ENCODE measurements at places on chromosomes 4 and X.

GRCh38 chr4:177947607-177948006, 505.4 kb upstream of the AGA start:
- DNase-seq: no peak

DNA sequence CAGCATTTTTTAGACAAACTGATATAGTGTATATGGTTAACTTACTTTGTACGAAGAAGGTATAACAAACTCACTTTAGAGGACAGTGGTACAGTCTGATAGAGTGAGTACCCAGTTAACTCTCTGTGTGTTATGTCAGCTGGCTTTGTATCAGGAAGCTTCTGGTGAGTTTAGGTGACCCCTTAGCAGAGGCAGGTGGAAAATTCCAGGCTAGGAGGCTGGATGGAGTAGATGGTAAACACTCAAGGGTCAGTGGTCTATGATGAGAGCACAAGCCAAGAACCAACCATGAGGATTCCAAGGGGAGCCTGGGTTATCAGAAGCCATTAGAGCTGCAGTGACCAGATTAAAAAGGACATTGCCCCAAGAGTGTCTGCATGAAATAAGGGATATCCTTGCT, 227.3 kb upstream of the CENPE start:
- no peak for DNase-seq

GRCh38 chrX:84469226-84469625, 33.0 kb downstream of the HDX start:
- no peak for DNase-seq

- no peak for DNase-seq
Observed at GRCh38 chr4:47471591-47471990, 8.1 kb upstream of the COMMD8 start.

DNA sequence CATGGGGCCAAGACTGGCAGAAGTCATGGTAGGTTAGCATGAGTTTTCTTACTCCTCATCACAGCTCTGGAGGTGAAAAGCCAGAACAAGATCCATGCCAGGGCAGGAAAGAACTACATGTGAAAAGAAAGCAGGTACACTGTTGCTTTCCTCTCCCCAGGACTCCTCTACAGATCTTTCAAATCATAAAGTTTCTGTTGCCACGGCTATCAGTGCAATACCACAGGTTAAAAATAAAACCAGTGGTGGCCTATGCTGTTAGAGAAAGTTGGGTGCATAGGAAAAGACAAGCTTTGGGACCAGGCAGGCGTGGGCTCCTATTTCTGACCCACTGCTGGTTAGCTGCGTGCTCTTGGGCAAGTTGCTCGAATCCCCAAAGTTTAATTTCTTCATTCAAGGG, 81.4 kb downstream of the SH3RF1 start:
- DNase-seq: no peak

GRCh38 chr4:152279234-152279566, 256.7 kb downstream of the FBXW7 start:
- DNase-seq: no peak

- DNase-seq: no peak
Observed at GRCh38 chr4:89834486-89835209, 2.3 kb downstream of the SNCA start.

DNA sequence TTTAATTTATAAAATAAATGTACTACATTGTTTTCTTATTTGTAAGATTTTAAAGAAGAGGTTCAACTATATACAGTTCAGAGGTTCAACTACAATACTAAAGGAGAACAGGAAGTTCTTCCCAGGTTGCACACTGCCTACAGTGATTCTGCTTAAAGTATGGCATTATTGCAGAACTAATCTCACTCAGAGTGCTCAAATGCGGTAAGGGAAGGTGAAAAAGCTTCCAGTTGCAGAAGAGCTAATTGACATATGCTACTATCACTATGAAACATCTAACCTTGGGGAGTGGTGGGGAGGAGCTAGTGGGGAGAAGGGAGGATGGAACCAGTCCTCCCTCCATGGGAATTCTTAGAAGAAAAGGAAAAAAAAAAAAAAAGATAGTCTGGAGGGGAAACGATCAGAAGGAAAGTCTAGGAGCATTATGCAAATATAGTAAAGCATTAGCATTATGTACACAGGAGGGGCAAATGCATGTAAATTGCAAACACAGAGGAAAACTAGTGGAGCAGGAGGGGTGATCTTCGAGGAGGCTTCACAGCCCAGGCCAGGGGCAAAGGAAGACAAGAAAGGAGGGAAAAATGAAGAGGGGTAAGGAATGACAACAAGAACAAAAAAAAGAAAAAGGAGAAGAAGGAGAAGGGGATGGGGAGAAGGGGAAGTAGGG, 32.0 kb upstream of the MMAA start:
- DNase-seq: no peak

DNA sequence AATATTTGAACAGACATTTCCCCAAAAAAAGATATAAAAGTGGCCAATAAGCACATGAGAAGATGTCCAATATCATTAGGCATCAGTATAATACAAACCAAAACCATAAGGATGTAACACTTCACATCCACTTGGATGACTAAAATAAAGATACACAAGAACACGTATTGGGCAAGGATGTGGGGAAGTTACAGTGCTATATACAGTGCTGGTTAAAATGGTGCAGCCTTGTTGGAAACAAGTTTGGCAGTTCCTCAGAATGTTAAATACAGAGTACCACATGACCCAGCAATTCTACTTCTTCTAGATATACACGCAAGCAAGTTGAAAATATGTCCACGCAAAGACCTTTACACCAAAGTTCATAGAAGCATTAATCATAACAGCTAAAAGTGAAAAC, 58.9 kb downstream of the HAUS3 start:
- DNase-seq: no peak

DNA sequence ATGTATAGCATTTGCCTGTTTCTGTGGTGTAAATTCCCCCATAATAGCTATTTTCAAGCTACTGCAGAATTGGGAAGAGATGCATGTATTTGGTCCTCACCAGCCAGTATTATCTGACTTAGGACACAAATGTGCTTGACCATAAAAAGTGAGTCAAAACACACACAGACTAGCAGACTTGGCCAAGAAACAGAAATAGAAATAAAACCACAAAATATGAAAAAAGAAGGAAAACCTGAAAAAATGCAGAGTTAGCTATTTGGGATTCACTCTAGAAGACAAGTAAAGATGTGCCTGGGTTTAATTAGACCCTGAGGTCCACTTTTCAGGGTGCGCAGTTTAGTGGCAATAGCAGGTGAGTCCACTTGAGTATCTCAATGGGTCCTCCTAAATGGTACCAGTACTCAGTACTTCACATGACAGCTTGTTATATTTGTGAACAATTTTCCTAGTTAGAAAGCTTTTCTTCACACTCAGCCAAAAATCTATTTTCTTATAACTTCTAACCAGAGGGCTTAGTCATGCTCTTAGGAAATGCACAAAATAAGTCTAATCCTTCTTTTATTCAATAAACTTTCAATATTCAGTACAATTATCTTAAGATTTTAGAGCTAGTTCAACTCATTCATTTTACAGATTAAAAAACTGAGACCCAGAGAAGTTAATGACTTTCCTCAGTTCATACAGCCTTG, 108.7 kb upstream of the JADE1 start:
- DNase-seq: no peak

DNA sequence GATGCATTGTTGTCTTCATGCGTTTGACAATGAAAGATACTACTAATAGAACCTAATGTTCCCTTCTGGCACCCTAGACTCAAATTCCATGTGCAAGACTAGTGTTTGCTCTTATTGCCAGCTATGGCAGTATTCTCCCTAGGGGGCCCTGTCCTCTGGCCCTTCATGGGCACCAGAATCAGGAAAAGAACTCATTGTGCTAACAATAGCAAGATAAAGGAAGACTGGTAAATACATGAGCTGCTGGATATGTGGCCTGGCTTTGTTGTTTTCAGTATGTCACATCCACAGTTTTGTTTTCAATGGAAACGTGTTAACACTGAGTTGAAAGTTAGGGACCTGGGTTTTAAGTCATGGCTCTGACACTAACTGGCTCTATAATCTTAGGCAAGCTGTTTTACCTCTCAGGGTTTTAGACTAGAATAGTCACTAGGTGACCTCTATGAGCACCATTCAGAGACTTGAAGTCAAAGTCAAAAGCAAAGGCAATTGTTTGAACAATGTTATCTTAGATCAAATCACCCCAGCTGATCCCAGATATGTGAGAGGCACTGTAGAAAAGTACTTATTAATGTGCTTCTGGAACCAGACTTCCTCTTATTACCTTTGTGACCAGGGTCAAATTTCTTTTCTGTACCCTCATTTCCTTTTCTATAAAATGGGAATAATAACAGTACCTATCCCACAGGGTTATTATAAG, 253.7 kb upstream of the DIAPH2 start:
- DNase-seq: no peak
